ENCODE measurements at places on chromosomes 4 and X.
A peak's percentile ranks its signal among the peaks of the same experiment; 100 is the strongest.

DNA sequence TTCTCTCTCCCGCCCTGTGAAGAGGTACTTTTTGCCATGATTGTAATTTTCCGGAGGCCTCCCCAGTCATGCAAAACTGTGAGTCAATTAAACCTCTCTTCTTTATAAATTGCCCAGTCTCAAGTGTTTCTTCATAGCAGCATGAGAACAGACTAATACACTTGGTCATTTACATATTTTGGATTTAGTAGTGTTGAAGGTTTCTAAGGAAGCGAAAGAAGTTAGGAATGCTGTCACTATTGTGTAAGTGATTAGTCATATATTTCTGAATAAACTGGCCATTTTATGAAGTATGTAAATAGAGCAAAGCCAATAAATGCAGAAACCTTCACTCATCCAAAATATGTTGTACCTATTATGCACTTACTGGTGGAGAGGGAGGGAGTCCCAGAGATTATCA is 34.4 kb upstream of the GK2 start:
- DNase-seq = no peak

DNA sequence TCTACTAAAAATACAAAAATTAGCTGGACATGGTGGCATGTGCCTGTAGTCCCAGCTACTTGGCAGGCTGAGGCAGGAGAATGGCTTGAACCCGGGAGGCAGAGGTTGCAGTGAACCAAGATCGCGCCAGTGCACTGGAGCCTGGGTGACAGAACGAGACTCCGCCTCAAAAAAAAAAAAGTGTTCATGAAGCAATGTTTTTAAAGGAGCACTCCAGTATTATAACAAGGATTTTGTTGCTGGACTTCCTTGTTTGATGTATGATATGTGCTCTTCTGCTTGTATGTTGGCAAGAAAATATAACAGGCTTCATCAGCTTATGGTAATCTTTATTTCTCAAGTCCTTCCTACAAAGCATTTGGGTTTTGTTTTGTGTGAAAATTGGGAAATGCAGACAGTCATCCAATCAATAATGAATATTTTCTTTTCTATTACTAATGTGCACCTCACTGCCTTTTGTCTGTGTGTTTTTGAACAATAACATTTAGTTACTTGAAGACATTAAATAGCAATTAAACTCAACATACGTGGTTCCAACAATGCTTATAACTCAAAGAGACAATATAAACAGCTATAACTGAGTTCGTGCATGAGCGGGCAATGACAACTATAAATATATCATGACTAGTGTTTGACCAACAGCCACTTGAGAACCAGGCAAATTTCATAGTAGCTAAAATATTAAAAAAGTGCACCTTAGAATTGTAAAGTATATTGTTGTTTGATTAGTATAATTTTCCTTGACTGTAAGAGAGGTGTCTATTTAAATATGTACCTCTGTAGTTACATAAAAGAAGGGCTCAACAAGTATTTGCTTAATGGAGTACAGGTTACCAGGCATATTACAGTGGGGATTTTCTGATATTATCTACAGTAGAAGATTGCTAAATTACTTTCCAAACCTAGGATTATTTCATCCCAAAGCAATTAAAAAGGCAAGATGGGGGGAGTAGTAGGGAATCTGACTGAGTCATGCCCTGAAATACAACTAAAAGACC is 210.7 kb downstream of the PPP3CA start:
- DNase-seq = peak; percentile 38

GRCh38 chrX:24207826-24208225 is 58.3 kb downstream of the ZFX start:
- no peak for DNase-seq

DNA sequence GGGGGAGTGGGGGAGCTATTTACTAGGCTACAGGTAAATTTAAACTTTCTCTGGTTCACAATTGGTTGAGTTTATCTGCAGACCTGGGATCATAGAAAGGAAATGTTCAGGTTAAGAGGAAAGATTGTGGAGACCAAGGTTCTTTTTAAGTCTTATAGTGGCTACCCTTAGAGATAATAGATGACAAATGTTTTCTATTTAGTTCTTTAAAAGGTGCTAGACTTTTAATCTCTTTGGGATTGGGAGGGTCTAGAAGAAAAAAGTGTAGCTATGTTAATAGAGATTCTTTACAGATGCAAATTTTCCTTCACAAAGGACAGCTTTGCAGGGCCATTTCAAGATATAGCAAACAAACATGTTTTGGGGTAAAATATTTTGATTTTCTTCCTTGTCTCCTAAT is 76.0 kb downstream of the TEX13C start:
- no peak for DNase-seq

GRCh38 chrX:30910124-30910860 is 21.2 kb upstream of the TAB3 start:
- no peak for DNase-seq

- DNase-seq = no peak
Observed at GRCh38 chr4:110778521-110778920, 155.6 kb upstream of the PITX2 start.

- no peak for DNase-seq
Observed at GRCh38 chrX:48956728-48957414, 536 bp downstream of the OTUD5 start.

DNA sequence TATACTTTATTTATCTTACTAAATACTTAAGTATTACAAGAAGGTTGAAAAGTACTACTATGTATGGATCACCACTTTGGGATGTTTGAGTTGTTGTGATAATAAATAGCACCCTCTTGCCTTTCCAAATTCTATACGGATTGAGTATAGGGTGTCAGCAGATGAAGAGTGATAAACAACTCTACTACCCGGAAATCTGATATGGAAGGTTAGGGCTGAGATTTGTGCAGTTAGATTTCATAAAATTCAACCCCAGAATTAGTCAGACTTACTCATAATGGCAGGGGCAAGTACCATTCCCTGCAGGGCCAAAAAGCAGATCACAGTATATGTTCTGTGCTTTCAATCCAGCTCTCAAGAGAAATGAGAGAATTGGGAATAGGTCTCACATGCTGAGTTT is 1008.9 kb upstream of the PCDH7 start:
- no peak for DNase-seq

- DNase-seq = no peak
Observed at GRCh38 chr4:32440391-32440790, 1720.2 kb downstream of the PCDH7 start.

DNA sequence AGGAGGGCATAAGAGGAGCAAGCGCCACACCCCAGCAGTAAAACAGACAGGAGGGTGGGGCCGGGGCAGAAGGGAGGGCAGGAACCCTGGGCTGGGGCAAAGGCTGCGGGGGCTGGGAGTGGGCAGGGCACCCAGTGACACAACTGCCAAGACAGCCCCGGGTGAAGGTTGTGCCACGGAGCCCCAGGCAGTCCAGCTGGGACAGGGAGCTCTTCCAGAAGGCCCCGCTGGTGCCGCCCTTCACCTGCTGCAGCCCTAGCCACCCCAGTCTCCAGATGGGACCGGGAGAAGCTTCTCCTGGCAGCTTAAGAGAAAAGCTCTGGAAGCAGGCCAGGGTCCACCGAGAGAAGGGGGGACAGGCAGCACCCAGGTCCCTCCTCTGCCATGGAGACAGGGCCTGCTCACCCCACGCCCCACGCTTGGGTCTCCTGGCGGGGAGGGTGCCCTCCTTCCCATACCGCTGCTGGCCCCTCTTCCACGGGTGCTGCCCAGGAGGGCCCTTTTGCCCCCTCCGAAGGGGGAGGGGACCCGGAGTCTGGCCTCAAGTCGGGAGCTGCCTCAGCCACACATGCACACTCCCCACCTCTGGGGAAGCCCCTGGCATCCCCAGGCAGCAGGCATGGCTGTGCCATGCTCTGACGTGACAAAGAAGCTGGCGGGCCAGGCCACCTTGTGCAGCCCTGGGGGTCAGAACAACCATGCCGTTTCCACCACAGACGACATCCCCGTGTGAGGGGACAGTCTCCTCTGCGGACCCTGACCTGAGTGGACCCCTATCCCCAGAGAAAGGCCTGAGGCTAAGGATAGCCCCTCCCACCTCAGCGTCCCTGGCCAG is 1.5 kb downstream of the DGKQ start:
- DNase-seq = no peak

- DNase-seq = no peak
Observed at GRCh38 chr4:55346851-55347255, 811 bp downstream of the SRD5A3 start.

DNA sequence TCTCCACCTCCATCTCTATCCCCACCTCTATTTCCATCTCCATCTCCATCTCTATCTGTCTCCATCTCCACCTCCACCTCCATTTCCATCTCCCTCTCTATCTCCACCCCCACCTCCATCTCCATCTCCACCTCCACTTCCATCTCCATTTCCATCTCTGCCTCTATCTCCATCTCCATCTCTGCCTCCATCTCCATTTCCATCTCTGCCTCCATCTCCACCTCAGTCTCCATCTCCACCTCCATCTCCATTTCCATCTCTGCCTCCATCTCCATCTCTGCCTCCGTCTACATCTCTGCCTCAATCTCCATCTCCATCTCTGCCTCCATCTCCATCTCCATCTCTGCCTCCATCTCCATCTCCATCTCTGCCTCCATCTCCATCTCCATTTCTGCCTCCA is 40.8 kb upstream of the CHRNA9 start:
- DNase-seq = no peak

GRCh38 chr4:89438102-89438831 is 130.7 kb upstream of the GPRIN3 start:
- no peak for DNase-seq
